Muscle of back (tissue), 13 donors: ENCODE measurements at places on chromosomes 12 and 14.
A peak's percentile ranks its signal among the peaks of the same experiment; 100 is the strongest.

GRCh38 chr14:50051706-50052105, 64.7 kb downstream of the VCPKMT start:
- no peak for DNase-seq

- peak; percentile 64 for DNase-seq
These were observed 17.4 kb upstream of the FLVCR2 start for GRCh38 chr14:75561013-75561432.

DNA sequence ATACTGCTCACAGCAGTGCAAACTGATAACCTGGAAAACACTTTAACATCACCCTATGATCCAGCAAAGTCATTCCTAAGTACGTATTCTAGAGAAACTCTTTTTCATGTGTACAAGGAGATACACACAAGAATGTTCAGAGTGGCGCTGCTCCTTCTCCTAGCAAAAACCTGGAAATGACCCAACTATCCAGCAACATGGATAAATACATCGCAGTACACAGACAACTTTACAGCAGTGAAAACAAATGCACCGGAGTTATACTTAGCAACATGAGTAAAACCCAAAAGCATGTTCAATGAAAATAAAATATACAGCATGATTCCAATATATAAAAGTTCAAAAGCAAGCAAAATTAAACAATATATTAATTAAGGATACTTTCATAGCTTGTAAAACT, 18.7 kb downstream of the SART3 start:
- no peak for DNase-seq

GRCh38 chr14:101058571-101058970, 155.0 kb upstream of the RTL1 start:
- DNase-seq = no peak

DNA sequence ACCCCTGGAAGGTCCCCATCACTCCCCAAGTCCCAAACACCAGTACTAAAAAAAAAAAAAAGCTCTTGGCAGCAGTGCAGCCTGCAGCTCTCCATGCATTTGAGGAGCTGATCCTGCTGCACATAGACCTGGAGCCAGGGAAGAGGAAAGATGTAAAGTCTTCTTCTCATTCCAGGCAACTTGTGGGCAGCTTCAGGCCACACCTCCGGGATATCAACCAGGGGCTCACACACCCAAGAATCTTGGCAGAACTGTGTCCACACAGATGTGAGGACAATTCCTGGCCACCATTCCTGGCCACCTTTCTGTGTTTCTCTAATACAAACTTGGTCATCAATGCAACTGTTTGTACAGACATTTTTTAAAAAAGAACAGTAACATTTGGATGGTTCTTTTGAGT, 72.7 kb downstream of the TMEM132C start:
- DNase-seq = peak; percentile 39

DNA sequence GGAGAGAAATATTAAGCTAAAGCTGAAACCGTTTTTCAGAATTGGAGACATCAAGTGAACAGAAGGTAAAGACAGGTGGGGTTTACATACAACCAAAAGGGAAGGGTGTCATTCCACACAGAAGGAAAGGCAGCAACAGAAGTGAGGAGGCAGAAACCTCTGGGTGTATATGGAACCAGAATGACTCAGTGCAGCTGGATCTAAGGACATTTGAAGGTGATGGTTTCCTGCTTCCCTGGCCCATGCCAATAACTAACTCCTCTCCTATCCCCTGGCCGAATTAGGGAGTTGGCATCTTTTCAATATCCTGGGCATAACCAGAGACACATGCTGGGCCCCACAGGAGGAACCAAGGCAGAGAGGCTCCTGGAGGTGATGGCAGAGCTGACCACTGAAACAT, 8.4 kb downstream of the NCKAP5L start:
- no peak for DNase-seq

GRCh38 chr14:104142136-104142945, 4.0 kb downstream of the KIF26A start:
- no peak for DNase-seq

- no peak for DNase-seq
These were observed 78.4 kb downstream of the MOK start for GRCh38 chr14:102226356-102227125.

DNA sequence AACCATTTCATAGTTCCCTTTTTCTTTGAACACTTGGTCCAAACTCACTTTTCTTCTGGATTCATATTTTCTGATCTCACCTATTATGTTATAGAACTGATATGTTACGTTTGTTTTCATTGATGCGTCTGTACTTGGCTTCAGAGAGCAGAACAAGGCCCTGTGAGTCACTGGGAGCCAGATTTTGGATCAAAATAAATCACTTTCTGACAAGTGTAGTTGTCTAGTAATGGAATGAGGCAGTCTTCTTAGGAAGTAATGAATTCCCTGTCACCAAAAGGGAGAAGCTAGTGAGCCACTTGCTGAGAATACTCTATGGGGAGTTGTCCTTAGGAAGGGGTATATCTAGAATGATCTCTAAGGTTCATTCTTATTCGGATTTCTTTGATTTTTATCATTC, 10.2 kb downstream of the BICD1 start:
- no peak for DNase-seq

- DNase-seq = no peak
These were observed 16.4 kb upstream of the LRP10 start for GRCh38 chr14:22854963-22855724.

DNA sequence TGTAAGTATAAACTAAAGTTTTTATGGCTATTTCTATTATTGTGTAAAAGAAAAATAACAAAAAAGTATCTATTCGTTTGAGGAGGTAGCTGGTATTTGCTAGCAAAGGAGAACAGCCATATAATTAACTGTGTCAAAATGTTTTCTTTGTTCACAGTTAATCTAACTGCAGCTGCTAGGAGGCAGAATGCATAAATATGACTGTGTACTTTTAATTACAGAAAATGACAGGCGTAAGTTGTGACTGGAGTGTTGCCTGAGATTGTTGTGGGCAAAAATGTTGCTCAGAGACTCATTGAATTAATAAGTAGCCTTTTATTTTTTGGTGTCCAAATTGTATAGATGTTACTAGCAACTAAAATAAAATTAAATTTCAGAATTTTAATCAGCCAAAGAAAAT, 33.5 kb downstream of the PTPRO start:
- DNase-seq = no peak

DNA sequence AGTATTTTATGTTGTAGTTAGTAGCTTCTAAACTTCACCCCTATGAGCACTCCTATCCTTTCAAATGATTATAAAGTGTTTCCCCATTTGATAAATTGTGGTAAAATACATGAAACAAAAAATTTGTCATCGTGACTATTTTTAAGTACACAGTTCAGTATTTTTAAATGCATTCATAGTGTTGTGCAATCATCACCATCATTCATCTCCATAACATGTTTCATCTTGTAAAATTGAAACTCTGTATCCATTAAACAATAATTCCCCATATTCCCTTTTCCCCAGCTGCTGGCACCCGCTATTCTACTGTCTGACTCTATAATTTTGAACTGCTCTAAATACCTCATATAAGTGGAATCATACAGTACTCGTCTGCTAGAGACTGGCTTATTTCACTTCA, 52.5 kb downstream of the ATP23 start:
- no peak for DNase-seq

- DNase-seq = no peak
These were observed 77.9 kb downstream of the SPRING1 start for GRCh38 chr12:116659771-116660481.

DNA sequence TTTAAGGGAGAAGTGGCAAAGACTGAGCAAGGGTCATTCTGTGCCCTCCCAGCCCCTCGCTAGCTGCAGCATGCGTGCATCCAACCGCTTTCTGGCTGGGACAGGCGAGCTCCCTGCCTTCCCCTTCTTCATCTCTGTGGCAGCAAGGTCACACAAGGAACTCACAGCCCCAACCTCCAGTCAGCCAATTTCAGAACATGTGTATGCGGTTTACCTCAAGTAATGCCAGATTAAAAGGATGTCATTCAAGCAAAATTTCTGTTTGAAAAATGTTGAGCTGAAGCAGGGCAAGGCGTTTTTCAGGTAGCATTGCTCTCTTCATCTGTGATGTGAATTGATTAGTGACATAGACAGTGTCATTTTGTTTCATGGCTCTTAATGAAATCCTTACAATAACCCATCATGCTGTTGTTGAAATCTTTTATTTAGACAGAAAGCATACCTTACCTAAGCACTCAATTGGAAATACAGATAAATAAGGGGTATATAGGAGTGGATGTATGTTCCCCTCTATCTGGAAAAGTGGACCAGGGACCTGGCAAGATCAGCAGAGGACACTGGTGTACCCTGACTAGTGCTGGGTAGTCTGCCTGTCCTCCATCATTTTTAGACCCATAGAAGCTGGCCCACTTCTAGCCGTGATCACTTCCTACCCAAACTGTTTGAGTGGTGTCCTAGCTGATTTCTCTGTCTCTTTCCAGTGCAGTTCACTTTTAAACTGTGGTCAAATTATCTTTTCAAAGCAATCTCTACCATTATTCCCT, 82.8 kb upstream of the NEDD1 start:
- no peak for DNase-seq

GRCh38 chr12:25719505-25719904, 166.4 kb upstream of the LMNTD1 start:
- no peak for DNase-seq

DNA sequence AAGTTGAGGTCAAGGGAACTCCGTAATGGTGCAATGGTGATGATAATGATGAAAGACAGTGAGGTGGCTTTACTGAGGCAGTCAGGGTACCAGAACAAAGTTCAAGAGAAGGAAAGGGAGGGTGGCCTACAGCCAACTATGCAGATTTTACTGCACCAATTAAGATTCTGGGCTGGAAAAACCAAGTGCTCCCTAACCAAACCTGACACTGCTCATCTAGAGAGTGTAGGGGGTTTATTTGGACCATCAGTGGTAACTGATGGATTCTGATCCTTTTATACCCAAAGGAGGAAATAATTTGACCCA, 387 bp downstream of the LRRC9 start:
- DNase-seq = no peak

DNA sequence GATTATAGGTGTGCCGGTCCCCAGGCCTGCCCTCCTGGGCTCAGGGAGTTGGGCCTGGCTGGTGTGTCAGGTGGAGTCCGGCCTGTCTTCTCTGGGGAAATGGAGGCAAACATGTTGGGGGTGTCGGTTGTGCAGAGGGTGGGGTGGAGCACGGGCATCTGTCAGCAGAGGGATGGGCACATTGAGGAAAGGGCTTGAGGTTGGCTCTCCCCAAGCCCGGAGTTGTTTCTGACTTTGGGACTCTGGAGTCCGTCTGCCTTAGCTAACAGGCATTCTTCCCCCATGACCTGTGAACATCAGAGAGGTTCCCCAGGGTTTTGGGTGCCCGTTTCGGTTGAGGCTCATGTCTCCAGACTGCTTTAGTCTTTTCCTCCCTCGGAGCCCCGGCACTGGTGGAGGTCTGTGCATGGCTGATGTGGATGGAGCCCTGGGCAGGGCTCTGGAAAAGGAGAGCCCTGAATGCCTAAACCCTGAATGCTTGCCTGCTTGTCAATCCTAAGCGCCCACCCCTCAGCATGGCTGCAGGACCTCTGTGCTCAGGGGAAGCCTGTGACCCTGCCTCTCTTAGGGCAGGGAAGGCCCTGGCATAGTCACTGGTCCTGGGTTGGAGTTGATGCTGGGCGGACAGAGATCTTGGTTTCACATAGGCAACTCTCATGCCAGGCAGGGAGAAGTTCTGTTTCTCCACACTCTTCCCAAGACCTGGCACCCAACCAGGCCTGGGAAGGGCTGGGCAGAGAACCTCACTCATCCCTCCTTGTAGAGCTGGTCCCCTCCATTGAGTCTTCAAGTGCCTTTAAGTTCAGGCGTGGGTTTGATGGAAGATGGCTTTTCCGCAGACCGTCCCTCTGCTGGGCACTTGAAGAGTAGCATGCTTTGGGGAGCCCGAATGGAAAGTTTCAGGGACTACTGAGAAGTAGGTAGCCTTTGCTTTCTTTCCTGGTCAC, 12.9 kb downstream of the NYNRIN start:
- DNase-seq = no peak

DNA sequence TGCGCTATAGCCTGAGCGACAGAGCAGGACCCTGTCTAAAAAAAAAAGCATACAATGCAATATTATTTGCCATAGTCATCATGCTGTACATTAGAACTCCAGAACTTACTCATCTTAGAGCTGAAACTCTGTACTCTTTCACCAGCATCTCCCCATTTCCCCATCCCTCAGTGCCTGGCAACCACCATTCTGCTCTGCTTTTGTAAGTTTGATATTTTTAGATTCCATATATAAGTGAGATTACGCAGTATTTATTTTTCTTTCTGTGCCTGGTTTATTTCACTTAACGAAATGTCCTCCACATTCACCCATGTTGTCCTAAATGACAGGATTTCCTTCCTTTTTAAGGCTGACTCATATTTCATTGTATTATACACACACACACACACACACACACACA, 121.8 kb downstream of the BBS10 start:
- DNase-seq = no peak
